ENCODE measurements at places on chromosomes 13 and 19. TPM values are rescaled to one million over a fixed set of nuclear protein-coding genes. Genes with fewer than 3 reads are reported as not detected.

Gene S1PR2
- 21.8 TPM for total RNA-seq

GRCh38 chr19:6465006-6465405, 935 bp downstream of the CRB3 start:
- H3K27ac ChIP-seq = no peak overlapping the region
- no peak for DNase-seq
- no peaks in the 10 kb centered on the region for H3K36me3 ChIP-seq

DNA sequence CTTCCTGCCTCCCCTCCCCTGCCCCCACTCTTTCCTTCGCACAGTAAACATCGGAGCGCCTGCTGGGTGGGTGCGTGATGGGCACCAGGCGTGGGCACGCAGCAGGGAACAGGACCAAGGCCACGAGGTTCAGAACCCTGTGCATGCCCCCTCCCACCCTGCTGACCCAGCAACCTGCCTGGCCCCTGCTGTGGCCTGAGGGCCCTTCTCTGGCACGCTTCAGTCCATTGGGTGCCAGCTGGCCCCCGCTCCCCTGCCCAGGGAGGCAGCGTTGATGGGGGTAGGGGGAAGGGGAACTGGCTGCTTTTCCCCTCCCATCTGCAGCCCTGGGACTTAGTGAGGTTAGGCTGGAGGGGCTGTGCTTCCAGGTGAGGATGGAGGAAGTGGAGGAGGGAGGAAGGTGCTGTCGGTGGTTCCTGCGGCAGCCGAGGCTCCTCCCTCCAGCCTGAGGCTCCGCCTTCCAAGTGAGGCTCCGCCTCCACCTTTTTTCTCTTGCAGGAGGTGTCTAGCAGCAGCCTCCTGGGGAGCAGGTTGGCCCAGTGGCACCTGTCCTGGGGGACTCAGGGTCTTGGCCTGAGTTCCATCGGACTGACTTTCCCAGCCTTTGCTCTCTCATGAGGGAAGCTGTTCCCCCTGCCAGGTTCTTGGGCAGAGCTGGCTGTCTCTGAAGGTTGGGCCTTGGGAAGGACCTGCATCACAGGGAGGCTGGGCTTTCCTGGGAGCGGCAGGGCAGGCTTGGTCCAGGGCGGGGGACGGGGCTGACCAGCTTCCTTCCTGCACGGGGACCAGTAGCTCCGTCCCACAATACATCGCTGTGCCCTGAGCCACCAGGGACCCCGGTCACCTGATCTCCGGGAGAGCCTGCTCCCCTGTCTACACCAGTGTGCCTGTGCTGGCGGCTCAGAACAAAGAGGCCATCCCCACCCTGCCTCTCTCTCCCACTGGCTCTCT, 7.3 kb downstream of the PIAS4 start:
- no peak for DNase-seq
- H3K27ac ChIP-seq = no peak overlapping the region
- no peaks in the 10 kb centered on the region for H3K27me3 ChIP-seq
- H3K4me3 ChIP-seq = no peak overlapping the region
- peaks cover 10% of the 10 kb centered on the region for H3K4me1 ChIP-seq
- H3K36me3 ChIP-seq = peaks cover 5% of the 10 kb centered on the region

DNA sequence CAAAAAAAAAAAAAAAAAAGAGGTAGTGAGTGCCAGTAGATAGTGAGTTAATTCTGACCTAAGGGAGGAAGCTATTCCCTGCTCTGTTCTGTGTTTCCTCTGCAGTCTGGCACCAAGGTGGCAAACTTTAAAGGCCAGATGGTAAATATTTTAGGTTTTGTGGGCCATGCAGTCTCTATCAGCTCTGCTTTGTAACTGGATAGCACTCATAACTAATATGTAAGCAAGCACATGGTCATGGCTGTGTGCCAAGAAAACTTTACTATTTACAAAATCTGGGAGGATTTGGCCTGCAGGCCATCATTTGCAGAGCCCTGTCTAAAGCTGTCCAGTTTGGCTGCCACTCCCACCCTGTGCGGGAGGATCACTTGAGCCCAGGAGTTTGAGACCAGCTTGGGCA, 4.3 kb downstream of the PIN1 start:
- peaks cover 12% of the 10 kb centered on the region for H3K4me1 ChIP-seq
- no peak for DNase-seq
- H3K36me3 ChIP-seq = peaks cover 26% of the 10 kb centered on the region
- H3K27me3 ChIP-seq = no peaks in the 10 kb centered on the region

Gene HIPK4
- total RNA-seq = 0.29 TPM

Gene SIGLECL1
- not detected for total RNA-seq

Gene ANKRD24
- 0.89 TPM for total RNA-seq

Gene IGSF23
- not detected for total RNA-seq

Gene SERTAD1
- 13.8 TPM for total RNA-seq

DNA sequence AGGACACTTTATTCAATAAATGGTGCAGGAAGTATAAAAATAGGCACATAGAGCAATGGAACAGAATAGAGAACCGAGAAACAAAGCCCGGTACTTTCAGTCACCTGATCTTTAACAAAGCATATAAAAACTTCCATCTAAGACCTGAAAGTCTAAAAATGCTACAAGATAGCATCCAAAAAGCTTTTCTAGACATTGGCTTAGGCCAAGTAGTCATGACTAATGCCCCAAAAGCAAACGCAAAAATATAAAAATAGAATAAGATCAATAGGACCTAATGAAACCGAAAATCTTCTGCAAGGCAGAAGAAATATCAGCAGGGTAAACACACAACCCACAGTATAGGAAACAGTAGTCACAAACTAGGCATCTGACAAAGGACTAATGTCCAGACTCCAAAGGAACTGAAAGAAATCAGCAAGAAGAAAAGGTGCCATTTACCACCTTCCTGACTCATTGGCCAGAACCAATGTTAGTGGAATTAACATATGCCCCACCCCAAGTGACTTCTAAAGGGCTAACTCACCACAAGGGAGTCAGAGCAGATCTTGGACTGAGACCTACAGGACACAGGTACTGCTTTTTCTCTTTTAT, 40.8 kb upstream of the CEACAM21 start:
- no peaks in the 10 kb centered on the region for H3K36me3 ChIP-seq
- no peak overlapping the region for H3K4me3 ChIP-seq
- peaks cover 8% of the 10 kb centered on the region for H3K4me1 ChIP-seq
- peaks cover 16% of the 10 kb centered on the region for H3K27me3 ChIP-seq
- no peak for DNase-seq
- H3K27ac ChIP-seq = no peak overlapping the region

Gene XAB2
- 40.9 TPM for total RNA-seq

GRCh38 chr19:30217461-30217860, 154.7 kb upstream of the ZNF536 start:
- H3K4me1 ChIP-seq = no peaks in the 10 kb centered on the region
- H3K36me3 ChIP-seq = no peaks in the 10 kb centered on the region
- no peak for DNase-seq
- H3K27ac ChIP-seq = no peak overlapping the region

Gene CD209
- total RNA-seq = not detected

GRCh38 chr19:4393947-4394590, 6.3 kb downstream of the SH3GL1 start:
- H3K36me3 ChIP-seq = peaks cover 10% of the 10 kb centered on the region
- no peak for DNase-seq
- H3K4me1 ChIP-seq = peaks cover 69% of the 10 kb centered on the region
- peak overlapping the region; percentile 84 for H3K27ac ChIP-seq
- no peak overlapping the region for H3K4me3 ChIP-seq

DNA sequence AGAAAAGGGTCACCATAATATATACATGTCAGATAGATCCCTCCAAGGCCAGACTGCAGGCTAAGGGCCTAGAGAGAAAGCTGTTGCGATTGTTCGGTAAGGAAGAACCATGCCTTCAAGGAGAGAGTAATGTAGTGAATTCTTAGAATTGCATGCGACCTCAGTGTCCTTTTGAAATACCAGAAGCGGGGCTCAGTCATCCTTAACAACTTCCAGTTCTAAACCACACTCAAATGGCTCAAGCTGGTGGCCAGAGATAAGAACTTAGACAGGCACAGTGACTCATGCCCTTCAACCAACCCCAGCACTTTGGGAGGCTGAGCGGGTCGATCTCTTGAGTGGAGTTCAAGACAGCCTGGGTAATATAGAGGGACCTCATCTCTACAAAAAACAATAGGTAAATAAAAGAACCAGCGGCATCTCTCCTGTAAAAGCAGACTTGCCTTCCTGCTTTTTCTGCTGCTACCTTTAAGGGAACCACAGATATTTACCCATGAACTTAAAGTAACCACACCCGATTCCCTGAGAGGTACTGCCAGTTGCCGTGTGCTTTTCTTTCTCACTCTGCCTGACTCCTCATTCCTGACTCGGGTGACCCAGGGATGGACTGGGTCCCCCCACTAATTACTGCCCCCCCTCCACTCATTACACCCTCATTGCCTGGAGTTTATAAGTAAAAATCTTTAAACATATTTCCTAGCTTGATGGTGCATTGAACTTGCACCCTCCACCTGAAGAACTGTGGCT, 15.4 kb upstream of the SIGLEC6 start:
- no peak overlapping the region for H3K4me3 ChIP-seq
- H3K4me1 ChIP-seq = no peaks in the 10 kb centered on the region
- no peak overlapping the region for H3K27ac ChIP-seq

DNA sequence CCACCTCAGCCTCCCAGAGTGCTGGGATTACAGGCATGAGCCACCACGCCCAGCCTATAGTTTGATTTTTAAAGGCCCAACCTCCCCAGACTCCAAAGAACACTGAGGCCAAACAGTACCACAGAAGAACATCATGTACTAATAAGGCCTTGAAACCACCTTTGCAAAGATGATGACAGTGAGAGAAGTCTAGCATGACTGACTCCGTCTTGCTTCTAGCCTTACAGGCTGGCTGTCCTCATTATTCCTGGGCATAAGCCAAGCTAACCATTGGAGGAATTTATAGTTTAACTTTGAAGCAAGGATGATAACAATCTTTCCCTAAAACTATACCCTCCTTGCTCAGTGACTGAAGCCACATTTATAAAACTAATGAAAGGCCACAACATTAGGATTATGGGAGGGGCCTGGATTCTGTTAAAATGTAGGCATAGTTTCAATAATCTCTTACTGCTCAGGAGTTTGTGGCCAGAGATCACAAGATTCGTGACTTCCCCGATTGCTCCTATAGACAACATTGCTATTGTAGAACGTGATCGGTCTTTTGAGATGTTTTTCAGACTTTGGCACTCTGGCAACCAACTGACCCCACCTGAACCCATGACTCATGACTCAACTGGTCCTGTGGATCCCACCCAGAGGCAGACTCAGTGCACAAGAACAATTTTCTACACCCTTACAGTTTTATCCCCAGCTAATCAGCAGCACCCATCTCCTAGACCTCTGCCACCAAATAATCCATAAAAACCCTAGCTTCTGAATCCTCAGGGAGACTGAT, 17.6 kb downstream of the GPR42 start:
- no peaks in the 10 kb centered on the region for H3K4me1 ChIP-seq
- peak; percentile 6 for DNase-seq
- no peak overlapping the region for H3K27ac ChIP-seq
- H3K4me3 ChIP-seq = no peak overlapping the region

- DNase-seq = peak; percentile 42
- H3K4me1 ChIP-seq = peaks cover 17% of the 10 kb centered on the region
- H3K27me3 ChIP-seq = peaks cover 8% of the 10 kb centered on the region
- no peaks in the 10 kb centered on the region for H3K36me3 ChIP-seq
Measured at GRCh38 chr13:40194224-40194806, 472.1 kb downstream of the FOXO1 start.

GRCh38 chr13:111868716-111869115, 198.2 kb upstream of the SOX1 start:
- no peak for DNase-seq
- H3K4me1 ChIP-seq = no peaks in the 10 kb centered on the region
- H3K36me3 ChIP-seq = no peaks in the 10 kb centered on the region
- no peak overlapping the region for H3K27ac ChIP-seq
- H3K27me3 ChIP-seq = no peaks in the 10 kb centered on the region
- no peak overlapping the region for H3K4me3 ChIP-seq

Gene ZNF556
- not detected for total RNA-seq

Measured in osteocyte (in vitro differentiated cells).